ENCODE measurements at places on chromosomes 12 and 14.

DNA sequence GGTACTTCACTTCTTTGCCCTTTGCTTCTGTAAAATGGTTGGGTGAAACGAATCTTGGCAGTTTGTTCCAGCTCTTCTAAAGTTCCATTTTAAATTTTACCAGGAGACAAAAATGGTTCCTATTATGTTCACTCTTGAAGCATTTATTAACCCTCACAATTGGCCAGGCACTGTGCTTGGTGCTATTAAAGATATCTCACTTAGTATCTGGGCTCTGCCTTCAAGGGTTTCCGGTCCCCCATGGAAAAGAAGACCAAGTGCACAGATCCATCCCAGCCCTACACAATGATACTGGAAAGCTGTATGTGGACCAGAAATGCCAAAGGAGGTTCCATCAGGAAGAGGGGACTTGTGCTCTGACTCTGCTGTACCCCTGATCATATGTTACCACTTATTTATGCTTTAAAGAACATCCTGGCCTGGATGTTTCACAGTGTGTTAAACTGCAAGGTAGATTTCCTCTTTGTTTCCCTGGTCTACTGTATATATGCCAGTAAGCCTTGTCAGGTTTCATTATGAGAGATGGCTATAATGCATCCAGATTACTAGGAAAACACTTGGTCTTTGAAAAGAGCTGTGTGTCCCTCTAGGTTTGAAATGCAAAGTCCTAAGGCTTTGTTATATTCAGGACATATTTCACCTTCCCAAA lies 154.8 kb downstream of the PRKCH start:
- DNase-seq: no peak
- H3K4me1 ChIP-seq: peaks cover 76% of the 10 kb centered on the region
- no peak overlapping the region for H3K4me3 ChIP-seq
- H3K27me3 ChIP-seq: no peaks in the 10 kb centered on the region
- H3K27ac ChIP-seq: peak overlapping the region; percentile 94
- H3K36me3 ChIP-seq: no peaks in the 10 kb centered on the region

- H3K27ac ChIP-seq: no peak overlapping the region
- no peak for DNase-seq
- no peaks in the 10 kb centered on the region for H3K4me1 ChIP-seq
- no peaks in the 10 kb centered on the region for H3K36me3 ChIP-seq
- H3K27me3 ChIP-seq: no peaks in the 10 kb centered on the region
Observed at GRCh38 chr14:60220917-60221316, 28.1 kb upstream of the PPM1A start.

- H3K4me1 ChIP-seq: no peaks in the 10 kb centered on the region
- H3K36me3 ChIP-seq: no peaks in the 10 kb centered on the region
- no peaks in the 10 kb centered on the region for H3K27me3 ChIP-seq
- no peak overlapping the region for H3K27ac ChIP-seq
- DNase-seq: no peak
- H3K4me3 ChIP-seq: no peak overlapping the region
Observed at GRCh38 chr14:43336351-43336750, 1170.7 kb downstream of the FSCB start.

DNA sequence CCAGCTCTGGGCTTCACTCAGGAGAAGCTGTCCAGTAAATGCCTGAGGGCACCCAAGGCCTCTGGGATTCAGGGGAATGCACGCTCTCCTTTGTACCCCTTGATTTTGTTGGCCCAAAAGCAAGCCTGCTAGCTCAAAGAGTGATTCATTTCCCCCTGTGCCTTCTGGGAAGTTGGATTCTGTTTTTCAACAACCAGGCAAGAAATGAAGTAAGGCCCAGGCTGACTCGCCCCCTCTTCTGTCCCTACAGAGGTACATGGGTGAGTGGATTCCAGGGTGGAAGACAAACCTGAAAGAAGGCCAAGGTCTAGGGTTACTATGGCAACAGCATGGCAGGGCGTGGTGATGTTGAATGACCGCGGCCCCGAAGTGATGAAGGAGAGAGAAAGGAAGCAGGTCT lies 9.3 kb upstream of the SERPINA5 start:
- H3K27me3 ChIP-seq: no peaks in the 10 kb centered on the region
- H3K4me3 ChIP-seq: no peak overlapping the region
- no peaks in the 10 kb centered on the region for H3K36me3 ChIP-seq
- H3K27ac ChIP-seq: no peak overlapping the region

- no peak for DNase-seq
- no peak overlapping the region for H3K27ac ChIP-seq
- H3K4me3 ChIP-seq: no peak overlapping the region
- H3K4me1 ChIP-seq: no peaks in the 10 kb centered on the region
Observed at GRCh38 chr14:58815794-58816193, 178.0 kb downstream of the DACT1 start.

GRCh38 chr12:12121061-12121460 lies 50.3 kb downstream of the BCL2L14 start:
- no peak for DNase-seq
- H3K27ac ChIP-seq: no peak overlapping the region
- H3K27me3 ChIP-seq: no peaks in the 10 kb centered on the region
- H3K4me1 ChIP-seq: no peaks in the 10 kb centered on the region

DNA sequence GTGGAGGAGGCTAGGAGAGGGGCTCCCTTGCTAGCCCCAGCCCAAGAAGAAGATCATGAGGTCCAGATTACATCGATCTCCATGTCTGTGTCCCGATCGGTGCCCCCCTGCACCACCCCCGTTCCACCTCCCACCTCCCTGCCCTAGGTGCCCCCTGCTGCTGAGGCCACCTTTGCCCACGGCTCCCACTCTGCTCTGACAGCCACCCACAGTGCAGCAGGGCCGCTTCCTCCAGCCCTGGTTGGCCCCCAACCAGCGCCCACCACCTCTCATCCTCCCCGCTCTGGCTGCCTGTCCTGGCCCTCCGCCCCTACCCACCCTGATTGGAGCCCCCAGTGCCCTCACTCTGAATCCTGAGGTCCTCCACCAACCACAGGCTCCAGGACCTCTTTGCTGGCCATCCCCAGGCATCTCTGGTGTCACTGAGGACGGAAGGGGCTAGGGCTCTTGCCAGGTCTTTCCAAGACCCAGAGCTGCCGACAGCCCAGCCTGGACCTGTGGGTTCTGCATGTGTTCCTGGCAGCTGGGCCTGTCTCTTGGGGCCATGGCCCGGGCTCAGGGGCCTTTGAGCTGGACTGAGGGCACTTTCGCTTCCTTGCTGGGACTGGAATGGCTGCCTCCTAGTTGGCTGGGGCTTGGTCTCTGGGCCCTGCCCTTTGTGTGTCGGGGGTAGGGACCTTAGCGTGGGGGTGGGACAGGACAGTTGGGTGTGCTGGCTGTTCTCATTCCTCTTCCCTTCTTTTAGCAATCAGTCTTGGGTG lies 7.2 kb upstream of the PLXNC1 start:
- no peak overlapping the region for H3K4me3 ChIP-seq
- H3K27me3 ChIP-seq: no peaks in the 10 kb centered on the region
- H3K4me1 ChIP-seq: no peaks in the 10 kb centered on the region
- H3K27ac ChIP-seq: no peak overlapping the region

GRCh38 chr14:101797856-101798255 lies 36.3 kb downstream of the PPP2R5C start:
- no peaks in the 10 kb centered on the region for H3K27me3 ChIP-seq
- DNase-seq: no peak
- no peaks in the 10 kb centered on the region for H3K4me1 ChIP-seq
- H3K27ac ChIP-seq: no peak overlapping the region

DNA sequence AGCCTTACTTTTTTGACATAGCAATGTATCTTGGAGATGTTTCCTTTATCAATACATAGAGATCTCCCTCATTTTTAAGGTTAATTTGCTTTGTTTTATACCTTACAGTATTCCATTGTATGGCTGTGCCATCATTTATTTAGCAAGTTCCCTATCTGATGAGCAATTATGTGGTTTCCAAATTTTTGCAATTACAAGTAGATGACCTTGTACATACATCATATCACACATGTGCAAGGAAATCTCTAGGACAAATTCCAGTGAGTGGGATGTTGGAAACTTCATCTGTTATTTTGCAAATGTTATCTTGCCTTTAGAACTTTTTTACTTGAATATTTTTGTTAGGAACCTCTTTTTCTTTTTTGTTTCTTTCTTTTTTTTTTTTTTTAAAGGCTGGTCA lies 49.7 kb downstream of the DRAM1 start:
- no peaks in the 10 kb centered on the region for H3K27me3 ChIP-seq
- H3K27ac ChIP-seq: no peak overlapping the region
- H3K4me1 ChIP-seq: peaks cover 4% of the 10 kb centered on the region
- no peak overlapping the region for H3K4me3 ChIP-seq

All from upper lobe of right lung (tissue), 1 donor.